ENCODE measurements at places on chromosomes 7 and 10.
A peak's percentile ranks its signal among the peaks of the same experiment; 100 is the strongest.

- no peak for DNase-seq
Measured at GRCh38 chr10:119468542-119469324, 73.8 kb downstream of the RGS10 start.

DNA sequence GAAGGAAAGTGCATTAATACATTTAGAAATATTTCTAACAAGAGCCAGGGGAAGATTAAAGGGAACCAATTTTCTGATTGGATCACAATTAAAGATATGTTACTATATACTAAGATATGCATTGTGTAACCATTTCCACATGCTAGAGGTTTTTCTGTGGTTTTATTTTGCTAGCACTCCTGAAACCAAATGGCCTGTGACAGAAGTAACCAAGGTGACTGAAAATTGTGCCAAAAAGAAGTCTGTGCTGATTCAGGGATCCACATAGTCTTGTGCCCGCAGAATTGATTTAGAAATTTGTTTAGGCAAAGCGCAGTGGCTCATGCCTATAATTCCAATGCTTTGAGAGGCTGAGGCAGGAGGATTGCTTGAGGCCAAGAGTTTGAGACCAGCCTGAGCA, 1.8 kb downstream of the CC2D2B start:
- DNase-seq, result no peak

DNA sequence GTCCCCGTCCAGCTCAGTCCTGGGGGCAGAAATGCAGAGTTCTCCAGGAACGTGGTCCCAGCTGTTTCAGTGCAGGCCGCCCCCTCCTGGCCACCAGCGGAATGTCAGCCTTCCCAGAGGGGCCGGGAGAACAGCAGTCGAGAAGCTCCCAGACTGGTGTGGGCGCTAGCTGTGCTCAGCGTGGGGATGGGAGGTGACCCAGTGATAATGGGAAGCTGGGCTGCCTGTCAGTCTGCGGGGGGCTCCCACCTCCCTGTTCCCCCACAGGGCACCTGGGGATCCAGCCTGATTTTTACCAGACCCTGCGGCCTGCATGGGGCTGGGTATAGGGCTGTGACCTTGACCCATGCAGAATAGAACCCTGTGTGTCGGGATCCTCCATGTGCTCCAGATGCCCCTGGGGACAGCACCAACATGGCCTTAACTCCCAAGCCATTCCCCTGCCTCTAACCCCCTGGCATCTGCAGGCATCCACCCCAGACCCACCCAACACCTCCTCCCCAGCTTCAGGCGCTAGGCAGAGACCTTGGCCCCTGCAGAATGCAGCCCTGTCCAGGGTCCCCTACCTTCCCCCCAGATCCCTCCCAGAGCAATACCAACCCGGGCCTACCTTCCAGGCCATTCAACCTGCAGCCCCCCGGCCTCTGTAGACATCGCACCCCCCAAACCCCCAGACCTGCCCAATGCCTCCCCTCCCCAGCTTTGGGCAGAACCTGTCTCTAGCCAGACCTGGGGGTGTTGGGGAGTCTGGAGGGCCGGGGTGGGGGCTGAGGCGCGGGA, 880 bp upstream of the ELN start:
- peak; percentile 67 for DNase-seq

DNA sequence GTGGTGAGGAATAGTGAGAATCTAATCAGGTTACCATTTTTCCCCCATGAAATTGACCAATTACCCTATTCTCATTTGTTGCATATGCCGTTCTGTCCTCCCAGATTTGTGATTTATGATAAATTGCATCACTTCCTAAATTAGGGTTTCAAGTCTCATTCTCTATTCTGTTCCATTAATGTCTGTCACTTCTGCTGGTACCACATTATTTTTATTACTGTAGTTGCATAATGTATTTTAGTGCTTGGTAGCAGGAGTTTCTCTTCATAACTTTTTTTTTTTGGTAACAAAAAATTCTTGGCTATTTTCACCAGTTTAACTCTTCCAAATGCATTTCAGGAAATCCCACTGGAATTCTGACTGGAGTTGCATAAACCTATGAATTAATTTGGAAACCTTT, 44.0 kb upstream of the FAM133B start:
- no peak for DNase-seq

- DNase-seq, result no peak
Measured at GRCh38 chr7:15707570-15707969, 21.1 kb upstream of the MEOX2 start.

GRCh38 chr7:148521271-148521670, 69.3 kb upstream of the C7orf33 start:
- no peak for DNase-seq

GRCh38 chr7:44329081-44329480, 3.7 kb upstream of the CAMK2B start:
- DNase-seq, result no peak

GRCh38 chr7:77450054-77450453, 33.9 kb upstream of the GSAP start:
- no peak for DNase-seq

- DNase-seq, result no peak
Measured at GRCh38 chr7:134890246-134891240, 95.8 kb upstream of the AGBL3 start.

GRCh38 chr10:29820890-29821461, 186.2 kb upstream of the SVIL start:
- DNase-seq, result no peak

- DNase-seq, result no peak
Measured at GRCh38 chr7:149355390-149356048, 93.5 kb downstream of the ZNF783 start.

DNA sequence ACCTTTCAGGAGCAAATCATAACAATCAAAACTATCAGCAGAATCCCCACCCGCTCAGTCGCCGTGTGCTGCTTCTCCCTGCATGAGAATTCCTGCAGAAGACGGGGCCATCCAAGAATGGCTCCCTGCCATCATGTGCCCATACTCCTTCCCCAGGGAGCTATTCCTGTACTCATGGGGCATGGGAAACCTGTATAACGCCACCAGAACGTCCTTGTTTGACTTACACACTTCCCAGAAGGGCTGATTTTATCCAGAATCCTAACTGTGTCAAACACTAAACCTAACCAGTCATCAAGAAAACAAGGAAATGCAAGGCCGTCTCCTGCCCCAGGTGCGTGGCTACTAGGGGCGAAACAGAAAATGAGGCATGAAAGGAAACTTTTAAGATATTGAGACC, 16.0 kb downstream of the DIP2C start:
- no peak for DNase-seq

- DNase-seq, result no peak
Measured at GRCh38 chr10:96500519-96500918, 13.2 kb downstream of the TLL2 start.

DNA sequence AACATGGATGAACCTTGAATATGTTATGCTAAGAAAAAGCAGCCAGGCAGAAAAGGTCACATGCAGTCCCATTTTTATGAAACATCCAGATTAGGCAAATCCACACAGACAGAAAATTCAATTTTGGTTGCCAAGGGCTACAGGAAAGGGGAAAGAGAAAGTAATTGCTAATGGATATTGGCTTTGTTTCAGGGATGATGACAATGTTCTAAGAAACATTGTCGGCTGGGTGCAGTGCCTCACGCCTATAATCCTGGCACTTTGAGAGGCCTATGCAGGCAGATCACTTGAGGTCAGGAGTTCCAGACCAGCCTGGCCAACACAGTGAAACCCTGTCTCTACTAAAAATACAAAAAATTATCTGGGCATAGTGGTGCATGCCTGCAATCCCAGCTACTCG, 23.0 kb downstream of the ZNF33B start:
- no peak for DNase-seq

DNA sequence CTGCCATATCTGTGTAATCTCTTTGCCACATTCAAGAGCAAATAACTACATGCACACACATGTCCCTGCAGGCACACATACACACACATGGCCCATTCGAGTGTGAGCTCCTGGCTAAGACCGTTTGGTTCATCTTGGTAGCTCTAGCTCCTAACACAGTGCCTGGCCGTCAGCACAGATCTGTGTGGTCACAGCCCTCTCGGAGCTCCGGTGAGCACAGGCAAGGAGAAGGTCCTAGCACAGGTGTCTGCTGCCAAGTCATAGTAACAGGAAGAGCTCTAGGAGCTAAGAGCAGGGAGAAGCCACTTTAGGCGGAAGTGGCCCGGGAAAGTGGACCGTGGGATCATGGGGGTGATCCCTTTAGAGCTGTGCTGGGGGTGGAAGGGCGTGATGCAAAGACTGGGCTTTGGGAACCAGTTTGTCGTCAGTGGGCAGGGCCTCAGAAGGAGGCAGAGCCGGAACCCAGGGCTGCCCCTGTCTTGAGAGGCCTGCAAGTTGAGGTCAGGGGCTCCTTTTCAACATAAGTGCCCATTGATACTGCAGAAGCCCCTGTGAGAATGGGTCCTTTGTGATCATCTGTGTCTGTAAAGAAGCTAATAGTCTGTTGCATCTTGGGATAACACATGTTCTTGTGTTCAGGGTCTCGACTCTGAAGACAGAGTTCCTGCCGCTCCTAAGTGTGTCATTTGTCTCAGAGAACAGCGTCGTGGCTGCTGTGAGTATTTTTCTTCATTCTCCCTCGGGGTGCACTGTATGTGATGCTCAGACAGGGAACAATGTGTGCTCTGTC, 16.6 kb upstream of the ARPC1B start:
- no peak for DNase-seq

DNA sequence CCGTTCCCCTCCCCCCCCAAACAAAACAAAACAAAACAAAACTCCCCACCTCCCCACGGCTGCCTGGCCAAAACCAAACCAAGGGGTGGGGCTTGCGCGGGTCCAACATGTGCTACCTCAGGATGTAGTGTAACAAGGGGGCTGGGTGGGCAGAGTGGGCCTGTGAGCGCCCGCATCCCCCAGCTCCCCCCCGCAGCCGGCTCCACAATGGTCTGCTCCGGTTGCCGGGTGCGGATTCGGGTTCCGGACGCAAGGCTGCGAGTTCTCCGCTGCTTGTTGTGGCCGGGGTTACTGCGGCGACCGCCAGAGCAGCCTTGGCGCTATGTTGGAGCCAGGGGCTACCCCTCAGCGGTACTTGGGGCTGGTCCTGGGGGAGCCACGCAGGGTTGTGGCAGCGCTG, 4.9 kb downstream of the C10orf143 start:
- DNase-seq, result no peak

DNA sequence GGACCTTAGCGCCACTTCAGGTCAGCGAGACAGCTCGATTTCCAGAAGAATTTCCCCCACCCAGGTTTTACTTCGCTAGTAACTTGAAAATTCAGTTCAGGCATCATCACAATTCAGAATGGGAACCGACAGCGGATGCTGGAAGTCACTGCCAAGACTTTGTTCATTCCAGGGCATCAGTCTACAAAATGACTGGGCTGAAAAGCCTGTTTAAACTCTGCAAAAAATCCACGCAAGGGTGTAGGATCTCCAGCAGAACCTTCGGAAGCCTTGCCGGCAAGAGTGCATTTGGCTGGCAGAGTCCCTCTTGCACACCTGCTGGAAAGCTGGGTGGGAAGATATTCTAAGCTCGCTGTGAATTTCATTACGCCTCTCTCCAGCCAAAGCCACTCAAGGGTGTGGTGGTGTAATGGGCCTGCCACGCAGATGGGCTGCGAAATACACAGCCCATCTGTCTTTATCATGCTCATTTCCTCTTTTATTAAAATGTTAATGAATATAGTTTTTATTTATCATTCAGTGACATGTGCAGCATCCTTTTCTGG, 672.0 kb upstream of the FOXK1 start:
- DNase-seq, result no peak

GRCh38 chr7:142805350-142806021, 34.7 kb downstream of the PRSS2 start:
- no peak for DNase-seq

DNA sequence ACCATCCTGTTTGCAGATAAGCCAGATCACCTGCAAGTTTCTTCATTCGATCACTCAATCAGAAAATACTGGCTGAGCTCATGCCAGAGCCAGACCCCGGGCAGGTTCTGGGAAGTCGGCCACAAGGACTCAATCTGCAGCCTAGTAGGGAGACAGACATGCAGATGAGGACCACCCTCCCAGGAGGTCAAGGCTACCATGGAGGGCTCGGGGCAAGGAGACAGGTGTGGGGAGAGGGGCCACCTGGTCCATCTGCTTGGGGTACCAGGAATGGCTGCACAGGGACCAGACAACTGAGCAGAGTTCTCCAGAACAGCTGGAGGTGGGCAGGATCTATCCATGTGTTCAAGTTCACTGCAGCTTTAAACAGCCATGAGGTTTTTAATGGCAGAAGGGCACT, 16.8 kb upstream of the CPXM2 start:
- DNase-seq, result no peak
